ENCODE measurements at places on chromosomes 3 and 15.
A peak's percentile ranks its signal among the peaks of the same experiment; 100 is the strongest.

- no peak for DNase-seq
These were observed 6.1 kb upstream of the CP start for GRCh38 chr3:149227591-149228268.

- peak; percentile 88 for DNase-seq
These were observed 68.1 kb downstream of the CRYGS start for GRCh38 chr3:186476044-186476468.

GRCh38 chr3:12484198-12484982, at the start of gene TSEN2:
Gene TSEN2 (plus strand): TSS chr3:12484480. CDS start chr3:12489801, 5,321 bp downstream.
- DNase-seq: peak; percentile 95

GRCh38 chr3:142417302-142417701, 30.5 kb downstream of the XRN1 start:
- DNase-seq: no peak

- DNase-seq: no peak
These were observed 254.1 kb upstream of the CTDSPL start for GRCh38 chr3:37607604-37608003.

Measured in esophagus muscularis mucosa (tissue), 4 donors.